ENCODE measurements at places on chromosomes 1 and 21.

- no peak for DNase-seq
These were observed 1.8 kb downstream of the MYCL start for GRCh38 chr1:39899611-39900538.

DNA sequence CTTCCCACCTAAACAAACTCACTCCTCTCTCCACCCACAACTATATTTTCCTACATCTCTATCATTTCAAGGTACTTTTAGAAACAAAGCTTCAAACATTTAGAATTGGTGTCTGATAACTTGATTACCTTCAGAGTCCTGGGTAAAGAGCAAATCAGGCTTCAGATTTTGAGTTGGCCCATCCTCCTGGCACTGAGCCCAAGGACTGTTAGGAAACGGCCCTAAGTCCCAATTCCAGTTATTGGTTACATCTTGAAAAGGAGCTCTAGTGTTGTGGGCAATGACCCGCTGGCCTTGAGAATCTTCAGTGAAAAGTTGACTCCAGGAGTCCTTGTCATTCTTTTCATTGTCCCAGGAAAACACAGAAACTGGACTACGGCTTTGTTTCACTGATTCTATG is 15.1 kb downstream of the MTFR1L start:
- no peak for DNase-seq

GRCh38 chr1:51236531-51237350 is 668 bp downstream of the RNF11 start:
- peak; percentile 62 for DNase-seq

DNA sequence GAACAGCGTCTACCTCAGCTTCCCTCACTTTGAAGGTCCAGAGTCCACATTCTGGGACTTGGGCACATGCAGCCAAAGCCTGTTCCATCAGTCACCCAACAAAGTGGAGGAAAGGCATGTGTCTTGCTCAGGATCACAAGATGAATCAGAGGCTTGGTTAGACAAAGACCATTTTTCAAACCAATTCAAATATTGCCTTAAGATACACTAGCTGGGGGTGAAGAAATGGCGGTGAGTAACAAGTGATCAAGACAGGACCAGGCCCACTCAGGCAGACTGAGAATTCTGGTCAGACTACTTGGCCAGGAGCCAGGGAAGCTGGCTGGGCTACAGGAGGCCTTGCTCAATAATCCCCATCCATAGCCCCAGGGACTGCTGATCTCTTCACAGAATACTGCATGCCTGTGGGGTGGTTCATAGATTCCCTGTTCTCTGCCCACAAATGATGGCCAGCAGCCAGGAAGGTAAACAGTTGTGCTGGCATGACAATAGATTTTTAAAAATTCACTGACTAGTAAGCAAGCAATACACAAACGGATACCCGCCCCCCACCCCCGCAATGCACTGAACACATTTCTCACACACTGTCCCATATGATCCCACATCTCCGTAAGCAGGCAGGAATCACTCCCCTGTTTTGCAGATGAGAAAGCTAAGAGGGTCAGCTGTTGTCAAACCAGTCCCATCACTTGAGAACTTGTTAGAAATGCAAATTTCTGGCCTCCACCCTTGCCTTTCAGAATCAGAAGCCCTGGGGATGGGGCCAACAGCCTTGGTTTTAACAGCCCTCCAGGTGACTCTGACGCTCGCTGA is 27.2 kb downstream of the ERI3 start:
- DNase-seq = no peak

GRCh38 chr1:236173174-236173767 is 30.9 kb downstream of the GPR137B start:
- DNase-seq = no peak

DNA sequence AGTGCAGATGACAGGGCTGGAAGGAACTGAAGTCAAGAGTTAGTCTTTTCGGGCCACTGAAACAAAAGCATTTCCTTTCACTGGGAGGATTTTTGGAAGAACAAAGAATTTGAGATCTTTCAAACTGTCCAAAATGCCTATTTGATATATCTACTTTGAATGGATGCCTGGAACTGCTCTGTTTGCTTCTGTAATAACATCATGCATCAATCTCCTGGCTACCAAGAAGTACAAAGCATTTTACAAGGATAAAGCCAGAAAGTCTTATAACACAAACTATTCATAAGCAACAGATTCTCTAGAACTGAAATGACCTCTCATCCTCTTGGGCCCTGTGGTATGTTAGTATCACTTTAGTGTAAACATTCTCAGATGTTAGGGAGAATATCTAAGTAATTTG is 18.2 kb upstream of the RHOU start:
- DNase-seq = no peak

DNA sequence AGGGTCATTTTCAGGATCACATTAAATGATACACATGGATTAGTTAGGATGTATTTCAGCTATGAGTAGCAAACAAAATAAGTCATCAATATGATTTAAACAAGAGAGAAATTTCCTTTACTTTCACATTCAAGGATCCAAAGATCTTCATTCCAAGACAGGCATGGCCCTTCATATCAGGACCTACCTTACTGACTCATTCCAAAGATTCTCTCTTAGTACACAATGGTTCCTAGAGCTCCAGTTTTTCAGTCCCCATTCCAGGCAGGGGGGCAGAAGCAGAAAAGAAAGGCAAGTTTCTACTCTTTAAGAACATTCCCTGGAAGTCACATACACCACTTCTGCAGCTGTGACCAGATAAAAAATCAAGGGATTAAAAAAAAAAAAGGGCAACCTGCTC is 23.7 kb downstream of the RGS2 start:
- DNase-seq = no peak
